A549 treated with dexamethasone at 1 μM for 4 hours (cell line): ENCODE measurements at places on chromosomes 3 and 15. TPM values are rescaled to one million over a fixed set of nuclear protein-coding genes. Genes with fewer than 3 reads are reported as not detected.

Gene THAP10
- total RNA-seq, result 4.1 to 5.6 TPM (median 4.7 TPM) in 5 replicates

Gene LRRC3B
- not detected in 5 replicates for total RNA-seq

Gene GMNC
- not detected in 5 replicates for total RNA-seq

Gene CA12
- 162 to 219 TPM (median 203 TPM) in 5 replicates for total RNA-seq

Gene CCDC50
- 21.8 to 27.6 TPM (median 25.8 TPM) in 5 replicates for total RNA-seq

Gene EFCC1
- not detected in 5 replicates for total RNA-seq

Gene ARL14
- 0.23 to 0.67 TPM (median 0.40 TPM) in 5 replicates for total RNA-seq

Gene GOLGA6D
- not detected in 5 replicates for total RNA-seq

Gene ARPIN
- total RNA-seq, result 10.3 to 14.4 TPM (median 13.8 TPM) in 5 replicates

Gene GOLGA6B
- total RNA-seq, result 0.05 TPM in 1 of 5 replicates, not detected in the others

Gene PPP2R3A
- 1.4 to 2.6 TPM (median 2.1 TPM) in 5 replicates for total RNA-seq

Gene AGTR1
- total RNA-seq, result 0.56 to 0.79 TPM (median 0.72 TPM) in 5 replicates

Gene GOLGA6L4
- 0.39 to 1.4 TPM (median 1.2 TPM) in 5 replicates for total RNA-seq

Gene ITIH1
- total RNA-seq, result 0.06 TPM in 1 of 5 replicates, not detected in the others

Gene GABRR3
- not detected in 5 replicates for total RNA-seq

Gene ACOX2
- total RNA-seq, result 6.0 to 9.0 TPM (median 7.1 TPM) in 5 replicates

Gene NTRK3
- 16.4 to 27.2 TPM (median 22.9 TPM) in 5 replicates for total RNA-seq

Gene IQCF5
- total RNA-seq, result not detected in 5 replicates

Gene TTLL3
- total RNA-seq, result 4.7 to 6.7 TPM (median 6.5 TPM) in 5 replicates

Gene CNOT10
- 28.1 to 31.6 TPM (median 28.6 TPM) in 5 replicates for total RNA-seq

Gene RAB8B
- total RNA-seq, result 11.3 to 18.4 TPM (median 17.1 TPM) in 5 replicates

Gene SLC38A3
- total RNA-seq, result 0.05 to 0.22 TPM (median 0.06 TPM) in 4 of 5 replicates, not detected in the other

Gene CFAP100
- 0.12 TPM in 1 of 5 replicates, not detected in the others for total RNA-seq

Gene SEMA3F
- total RNA-seq, result 13.4 to 22.0 TPM (median 19.5 TPM) in 5 replicates

Gene SAMD7
- not detected in 5 replicates for total RNA-seq

Gene FGF7
- total RNA-seq, result 0.07 TPM in 1 of 5 replicates, not detected in the others

Gene FMN1
- total RNA-seq, result 0.33 to 0.54 TPM (median 0.38 TPM) in 5 replicates

Gene LINGO1
- total RNA-seq, result 6.1 to 13.3 TPM (median 10.2 TPM) in 5 replicates

Gene GOLGA6L7
- total RNA-seq, result not detected in 5 replicates

Gene TRPM1
- not detected in 5 replicates for total RNA-seq
